Neural crest cell (in vitro differentiated cells): ENCODE measurements at places on chromosomes 1 and 21. TPM values are rescaled to one million over a fixed set of nuclear protein-coding genes. Genes with fewer than 3 reads are reported as not detected.

- no peak overlapping the region for H3K27ac ChIP-seq
- H3K27me3 ChIP-seq = no peaks in the 10 kb centered on the region
- no peak overlapping the region for H3K4me3 ChIP-seq
- no peaks in the 10 kb centered on the region for H3K4me1 ChIP-seq
- no peaks in the 10 kb centered on the region for H3K36me3 ChIP-seq
Observed at GRCh38 chr1:9150582-9151327, 21.9 kb upstream of the GPR157 start.

- H3K27ac ChIP-seq = no peak overlapping the region
- H3K36me3 ChIP-seq = no peaks in the 10 kb centered on the region
- DNase-seq = no peak
- no peak overlapping the region for H3K4me3 ChIP-seq
- H3K27me3 ChIP-seq = no peaks in the 10 kb centered on the region
Observed at GRCh38 chr1:18874036-18874435, 14.6 kb upstream of the TAS1R2 start.

GRCh38 chr1:203880606-203881005 lies 19.2 kb downstream of the SNRPE start:
- no peak for DNase-seq
- H3K36me3 ChIP-seq = peaks cover 15% of the 10 kb centered on the region
- H3K27me3 ChIP-seq = no peaks in the 10 kb centered on the region
- no peak overlapping the region for H3K4me3 ChIP-seq

DNA sequence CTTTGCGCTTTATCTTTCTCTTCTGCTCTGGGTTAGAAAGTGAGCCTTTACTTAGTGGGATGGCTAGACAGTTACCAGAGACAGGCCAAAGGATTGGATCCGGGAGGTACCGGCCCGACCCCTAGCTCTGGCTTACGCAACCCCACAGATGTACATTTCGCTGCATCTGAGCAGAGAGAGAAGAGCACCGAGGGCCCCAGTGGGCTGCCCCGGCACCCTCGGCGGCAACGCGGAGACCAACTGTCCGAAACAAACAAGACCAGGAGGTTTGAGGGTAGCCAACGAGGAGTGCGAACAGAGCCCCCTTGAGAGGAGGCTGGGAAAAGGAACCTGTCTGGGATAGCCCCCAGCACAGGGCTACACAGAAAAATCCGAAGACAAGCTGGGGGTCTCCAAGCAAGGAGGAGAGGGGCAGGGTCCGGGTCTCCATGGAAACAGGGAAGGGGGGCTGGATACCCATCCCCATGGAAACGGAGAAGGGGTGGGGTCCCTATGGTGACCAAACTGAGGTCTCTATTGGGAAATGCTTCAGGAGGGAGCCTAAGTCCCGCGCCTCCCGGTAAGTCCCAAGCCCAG lies 373 bp downstream of the MTF1 start:
- H3K36me3 ChIP-seq = peaks cover 2% of the 10 kb centered on the region
- no peaks in the 10 kb centered on the region for H3K27me3 ChIP-seq
- H3K4me1 ChIP-seq = peaks cover 17% of the 10 kb centered on the region
- H3K4me3 ChIP-seq = peak overlapping the region; percentile 96

GRCh38 chr1:179820226-179820970 lies 57.2 kb downstream of the TOR1AIP2 start:
- H3K4me3 ChIP-seq = no peak overlapping the region
- peaks cover 23% of the 10 kb centered on the region for H3K27me3 ChIP-seq
- no peaks in the 10 kb centered on the region for H3K36me3 ChIP-seq
- no peak for DNase-seq
- H3K27ac ChIP-seq = peak overlapping the region; percentile 16

GRCh38 chr1:97778718-97779117 lies 142.1 kb downstream of the DPYD start:
- H3K36me3 ChIP-seq = no peaks in the 10 kb centered on the region
- H3K4me1 ChIP-seq = no peaks in the 10 kb centered on the region
- H3K27ac ChIP-seq = no peak overlapping the region
- no peak overlapping the region for H3K4me3 ChIP-seq

GRCh38 chr1:195472291-195472690 lies 1135.9 kb downstream of the KCNT2 start:
- no peaks in the 10 kb centered on the region for H3K36me3 ChIP-seq
- no peak overlapping the region for H3K4me3 ChIP-seq
- DNase-seq = no peak
- no peak overlapping the region for H3K27ac ChIP-seq
- H3K27me3 ChIP-seq = no peaks in the 10 kb centered on the region

DNA sequence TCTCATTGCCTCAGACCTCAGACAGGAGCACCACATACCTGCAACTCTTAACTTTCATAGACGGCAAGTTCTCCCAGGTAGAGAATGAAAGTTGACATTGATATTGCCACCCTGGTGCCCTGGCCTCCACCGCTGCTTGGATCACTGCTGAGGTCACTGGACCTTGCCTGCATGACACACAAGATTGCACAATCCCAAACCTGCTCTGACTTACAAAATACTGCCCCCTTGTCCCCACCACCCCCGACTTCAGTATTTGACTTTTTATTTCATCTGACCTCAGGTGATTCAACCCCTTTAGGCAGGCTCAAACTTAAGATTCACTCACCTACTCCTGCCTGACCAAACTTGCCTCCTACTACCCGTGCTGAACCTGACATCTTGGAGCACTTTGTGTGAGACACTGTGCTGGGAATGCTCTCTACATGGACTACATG lies 43.1 kb upstream of the S1PR1 start:
- no peaks in the 10 kb centered on the region for H3K36me3 ChIP-seq
- H3K4me1 ChIP-seq = no peaks in the 10 kb centered on the region
- no peak overlapping the region for H3K4me3 ChIP-seq
- H3K27me3 ChIP-seq = no peaks in the 10 kb centered on the region
- DNase-seq = no peak

GRCh38 chr1:245310571-245311531 lies 156.1 kb downstream of the KIF26B start:
- DNase-seq = peak; percentile 22
- H3K4me3 ChIP-seq = peak overlapping the region; percentile 21
- peaks cover 36% of the 10 kb centered on the region for H3K4me1 ChIP-seq
- H3K27ac ChIP-seq = peak overlapping the region; percentile 63

DNA sequence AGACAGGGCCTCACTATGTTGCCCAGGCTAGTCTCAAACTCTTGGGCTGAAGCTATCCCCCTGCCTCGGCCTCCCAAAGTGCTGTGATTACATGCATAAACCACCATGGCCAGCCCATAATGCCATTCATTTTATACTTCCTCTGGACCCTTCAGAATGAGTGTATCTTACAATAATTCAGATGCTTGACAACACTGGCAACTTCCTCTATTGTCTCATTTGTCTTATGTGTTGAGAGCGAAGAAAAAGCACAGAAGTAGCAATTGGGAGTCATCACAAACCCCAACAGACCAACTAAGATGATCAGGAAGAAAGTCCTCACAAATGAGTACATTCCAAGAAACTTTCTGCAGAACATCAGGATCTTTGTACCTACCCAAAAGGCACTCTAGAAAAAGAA lies 191.9 kb downstream of the RERE start:
- H3K27me3 ChIP-seq = no peaks in the 10 kb centered on the region
- peaks cover 66% of the 10 kb centered on the region for H3K4me1 ChIP-seq
- no peak for DNase-seq

DNA sequence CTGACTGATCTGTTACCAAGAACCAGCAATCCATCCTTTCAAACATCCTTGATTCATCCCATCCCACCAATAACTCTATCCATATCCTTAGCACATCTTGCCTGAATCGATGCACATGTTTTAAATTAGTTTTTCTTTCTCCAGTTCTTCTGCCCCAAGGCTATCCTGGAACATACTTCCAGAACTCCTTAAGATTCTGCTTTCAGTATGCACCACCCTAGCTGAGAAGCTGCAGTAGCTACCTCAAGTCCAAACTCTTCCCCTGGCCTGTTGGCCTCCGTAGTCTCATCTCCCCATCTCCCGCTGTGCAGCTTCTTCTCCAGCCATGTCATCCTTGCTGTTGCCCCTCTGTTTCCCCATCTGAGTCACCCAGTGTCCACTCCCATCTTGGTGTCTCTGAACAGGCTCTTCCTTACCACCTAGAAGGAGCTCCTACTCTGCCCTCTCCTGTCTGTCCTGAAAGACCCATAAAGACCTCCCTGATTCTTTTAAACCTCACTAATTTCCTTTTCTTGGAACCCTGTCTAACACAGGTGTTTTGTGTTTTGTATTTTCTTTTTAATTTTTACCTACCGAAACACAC lies 108.0 kb downstream of the SGIP1 start:
- no peaks in the 10 kb centered on the region for H3K4me1 ChIP-seq
- H3K36me3 ChIP-seq = no peaks in the 10 kb centered on the region
- no peaks in the 10 kb centered on the region for H3K27me3 ChIP-seq
- H3K27ac ChIP-seq = no peak overlapping the region

DNA sequence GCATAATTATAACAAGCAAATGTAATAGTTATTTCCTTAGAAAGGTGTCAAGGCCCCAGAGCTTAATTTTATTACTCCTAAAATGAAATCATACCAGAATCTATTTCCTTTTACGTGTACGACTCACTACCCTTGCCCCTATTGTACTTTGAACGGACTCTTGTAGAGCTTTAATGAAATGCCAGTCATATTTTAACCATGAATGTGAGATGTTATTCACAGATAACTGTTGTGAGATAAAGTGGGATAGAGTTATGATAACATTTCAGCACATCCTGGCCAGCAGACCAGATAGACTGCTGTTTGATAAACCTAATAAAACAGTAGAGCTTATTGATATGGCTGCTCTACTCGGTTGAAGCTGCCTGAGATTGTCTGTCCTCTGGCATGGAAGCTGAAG lies 500.8 kb upstream of the PBX1 start:
- no peaks in the 10 kb centered on the region for H3K27me3 ChIP-seq
- H3K27ac ChIP-seq = no peak overlapping the region
- no peaks in the 10 kb centered on the region for H3K36me3 ChIP-seq

DNA sequence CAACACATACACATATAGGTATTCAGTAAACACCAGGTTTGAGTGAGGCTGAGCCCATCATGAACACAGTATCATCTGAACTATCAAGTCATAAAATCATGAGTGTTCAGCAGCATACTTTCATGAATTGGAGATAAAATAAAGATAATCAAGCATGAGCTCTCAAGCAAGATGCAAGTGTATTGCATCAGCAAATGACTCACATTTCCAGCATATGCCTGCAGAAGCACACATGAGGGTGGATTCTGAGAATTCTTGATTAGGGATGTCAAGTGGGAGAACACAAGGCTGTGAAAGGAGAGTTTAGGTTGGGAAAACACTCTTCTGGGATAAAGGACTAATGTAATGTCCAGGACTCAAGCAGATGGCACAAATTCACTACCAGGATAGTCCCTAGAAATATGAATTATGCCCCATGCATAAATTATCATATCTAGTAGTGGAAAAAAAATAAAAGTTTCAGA lies 299.2 kb downstream of the SRGAP2C start:
- H3K4me3 ChIP-seq = no peak overlapping the region
- no peaks in the 10 kb centered on the region for H3K27me3 ChIP-seq
- H3K36me3 ChIP-seq = no peaks in the 10 kb centered on the region
- H3K4me1 ChIP-seq = no peaks in the 10 kb centered on the region
- DNase-seq = no peak

DNA sequence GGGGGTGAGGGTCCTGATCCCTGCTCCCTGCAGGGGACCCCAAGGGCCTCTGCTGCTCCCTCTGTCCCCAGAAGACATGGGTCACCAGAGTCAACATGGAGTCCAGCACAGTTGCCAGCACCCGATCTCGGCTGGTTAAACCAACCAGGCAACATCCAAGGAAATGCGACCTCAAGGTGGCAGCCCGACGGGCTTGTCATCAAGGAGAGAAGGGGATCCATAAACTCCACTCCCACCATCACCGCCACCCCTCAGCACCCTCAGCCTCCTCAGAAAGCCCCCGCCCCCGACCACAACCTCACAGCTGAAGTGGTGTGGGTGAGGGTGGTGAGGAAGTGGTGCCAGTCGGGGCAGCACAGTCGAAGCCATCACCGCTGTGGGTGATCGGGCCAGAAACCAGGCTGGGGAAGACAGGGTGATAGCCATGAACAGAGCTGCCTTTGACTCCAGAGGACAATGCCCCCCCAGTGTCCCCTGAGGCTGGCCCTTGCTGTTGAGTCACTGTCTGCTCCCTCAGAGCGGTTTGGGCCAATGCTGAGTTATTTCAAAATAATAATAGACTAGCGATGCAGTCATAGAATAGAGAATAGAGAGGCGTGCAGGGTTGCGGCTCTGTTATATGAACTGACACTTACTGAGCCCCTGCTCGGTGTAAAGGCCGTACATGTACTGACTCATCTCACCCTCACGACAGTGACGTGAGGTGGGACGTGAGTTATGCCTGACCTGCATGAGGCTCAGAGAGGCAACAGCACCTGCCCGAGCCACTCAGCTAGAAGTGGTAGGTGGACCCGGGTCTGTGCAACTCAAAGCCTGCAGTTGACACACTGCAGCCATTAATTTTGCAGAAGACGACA lies 88.7 kb upstream of the IFFO2 start:
- no peak overlapping the region for H3K27ac ChIP-seq
- H3K27me3 ChIP-seq = no peaks in the 10 kb centered on the region
- H3K36me3 ChIP-seq = no peaks in the 10 kb centered on the region
- H3K4me3 ChIP-seq = no peak overlapping the region

- H3K27me3 ChIP-seq = no peaks in the 10 kb centered on the region
- no peak for DNase-seq
- no peak overlapping the region for H3K4me3 ChIP-seq
- H3K36me3 ChIP-seq = peaks cover 14% of the 10 kb centered on the region
- H3K27ac ChIP-seq = no peak overlapping the region
Observed at GRCh38 chr21:15022608-15023261, 42.1 kb downstream of the NRIP1 start.

- H3K36me3 ChIP-seq = no peaks in the 10 kb centered on the region
- H3K27me3 ChIP-seq = no peaks in the 10 kb centered on the region
- no peaks in the 10 kb centered on the region for H3K4me1 ChIP-seq
- no peak overlapping the region for H3K27ac ChIP-seq
Observed at GRCh38 chr1:61380561-61380960, 298.2 kb downstream of the NFIA start.

DNA sequence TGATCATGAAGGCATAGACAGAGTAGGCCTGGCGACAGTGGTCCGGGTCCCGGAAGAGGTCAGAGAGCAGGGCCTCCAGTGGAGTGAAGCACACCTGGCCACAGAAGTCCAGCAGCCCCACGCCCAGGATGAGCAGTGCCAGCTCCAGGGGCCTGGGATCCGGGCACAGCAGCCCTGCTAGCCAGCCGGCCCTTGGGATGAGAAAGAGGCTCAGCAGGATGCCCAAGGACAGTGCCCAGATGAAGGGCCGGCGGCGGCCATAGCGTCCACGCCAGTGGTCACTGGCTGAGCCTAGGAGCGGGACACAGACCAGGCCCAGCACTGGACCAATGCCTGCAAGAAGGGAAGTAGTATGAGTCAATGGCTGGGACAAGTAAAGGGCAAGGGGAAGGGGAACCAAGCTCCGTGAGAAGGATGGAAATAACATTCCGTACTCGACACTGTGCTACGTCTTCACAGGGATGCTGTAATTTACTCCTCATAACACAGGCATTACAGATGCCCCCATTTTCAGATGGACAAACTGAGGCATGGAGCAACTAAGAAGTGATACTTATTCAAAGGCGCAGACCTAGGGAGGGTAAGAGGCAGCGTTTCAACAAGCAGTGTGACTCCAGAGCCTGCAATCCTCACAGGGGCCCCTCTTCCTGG lies 16.9 kb downstream of the SLC45A3 start:
- DNase-seq = no peak
- no peaks in the 10 kb centered on the region for H3K27me3 ChIP-seq
- no peak overlapping the region for H3K4me3 ChIP-seq
- H3K4me1 ChIP-seq = peaks cover 69% of the 10 kb centered on the region

GRCh38 chr1:103190766-103191165 lies 82.4 kb upstream of the COL11A1 start:
- H3K27me3 ChIP-seq = no peaks in the 10 kb centered on the region
- H3K27ac ChIP-seq = no peak overlapping the region
- peaks cover 10% of the 10 kb centered on the region for H3K4me1 ChIP-seq

Gene CLDN17
- total RNA-seq = not detected in 2 replicates

Gene SLAMF1
- not detected in 2 replicates for total RNA-seq

Gene ZFP69B
- total RNA-seq = 14.3 and 15.7 TPM in 2 replicates

Gene EXO1
- 49.2 and 49.3 TPM in 2 replicates for total RNA-seq

Gene SPATA17
- total RNA-seq = 1.7 and 2.5 TPM in 2 replicates

Gene CLCA2
- total RNA-seq = not detected in 2 replicates

Gene TACSTD2
- not detected in 2 replicates for total RNA-seq
